ENCODE measurements at places on chromosomes 13 and 19.

DNA sequence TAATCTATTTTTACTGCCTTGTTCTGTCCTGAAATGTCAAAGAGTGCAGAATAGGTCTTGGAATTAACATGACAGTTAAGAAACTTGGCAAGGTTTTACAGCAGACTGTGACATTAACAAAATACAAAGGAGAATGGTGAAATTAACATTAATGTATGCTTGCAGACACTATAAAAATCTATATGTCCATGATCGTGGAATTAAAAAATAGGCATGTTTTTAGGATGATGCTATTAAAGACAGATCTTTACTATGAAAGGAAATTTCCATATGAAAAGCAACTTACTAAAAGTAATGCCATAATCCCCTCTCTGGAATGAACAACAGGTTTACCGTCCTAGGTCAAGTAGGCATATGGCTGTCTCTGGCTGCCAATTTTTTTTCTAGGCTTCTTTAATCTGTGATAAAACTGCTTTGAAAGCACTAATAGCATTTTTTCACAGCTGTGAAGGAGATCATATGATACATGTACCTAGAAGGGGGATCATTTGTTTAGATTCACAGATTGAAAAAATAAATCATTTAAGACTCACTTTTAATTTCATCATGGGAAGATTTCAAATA, 291.5 kb downstream of the ZNF536 start:
- DNase-seq, result no peak

GRCh38 chr19:2574971-2575630, 99.2 kb downstream of the GADD45B start:
- no peak for DNase-seq

GRCh38 chr19:49442354-49442753, 1.0 kb upstream of the SLC17A7 start:
- DNase-seq, result no peak

DNA sequence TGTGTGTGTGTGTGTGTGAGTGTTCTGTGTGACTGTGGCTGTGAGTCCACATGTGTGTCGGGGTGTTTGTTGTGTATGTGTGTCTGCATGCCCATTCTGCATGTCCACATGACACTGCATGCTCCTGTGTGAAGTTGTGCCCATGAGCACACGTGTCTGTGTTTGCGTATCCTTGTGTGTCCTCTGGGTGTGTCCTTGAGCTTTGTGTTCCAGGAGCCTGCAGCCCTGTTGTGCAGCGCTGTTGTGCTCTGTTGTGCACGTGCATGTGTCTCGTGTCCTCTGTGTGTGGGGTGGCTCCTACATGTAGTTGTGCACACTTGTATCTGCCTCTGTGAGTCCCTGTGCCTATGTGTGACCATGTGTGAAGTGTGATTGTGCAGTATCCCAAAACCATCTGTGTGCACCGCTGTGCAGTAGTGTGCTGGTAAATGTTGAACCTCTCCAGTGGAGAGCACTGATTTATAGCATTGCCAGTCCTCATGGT, 2.2 kb upstream of the ARHGEF18 start:
- no peak for DNase-seq

DNA sequence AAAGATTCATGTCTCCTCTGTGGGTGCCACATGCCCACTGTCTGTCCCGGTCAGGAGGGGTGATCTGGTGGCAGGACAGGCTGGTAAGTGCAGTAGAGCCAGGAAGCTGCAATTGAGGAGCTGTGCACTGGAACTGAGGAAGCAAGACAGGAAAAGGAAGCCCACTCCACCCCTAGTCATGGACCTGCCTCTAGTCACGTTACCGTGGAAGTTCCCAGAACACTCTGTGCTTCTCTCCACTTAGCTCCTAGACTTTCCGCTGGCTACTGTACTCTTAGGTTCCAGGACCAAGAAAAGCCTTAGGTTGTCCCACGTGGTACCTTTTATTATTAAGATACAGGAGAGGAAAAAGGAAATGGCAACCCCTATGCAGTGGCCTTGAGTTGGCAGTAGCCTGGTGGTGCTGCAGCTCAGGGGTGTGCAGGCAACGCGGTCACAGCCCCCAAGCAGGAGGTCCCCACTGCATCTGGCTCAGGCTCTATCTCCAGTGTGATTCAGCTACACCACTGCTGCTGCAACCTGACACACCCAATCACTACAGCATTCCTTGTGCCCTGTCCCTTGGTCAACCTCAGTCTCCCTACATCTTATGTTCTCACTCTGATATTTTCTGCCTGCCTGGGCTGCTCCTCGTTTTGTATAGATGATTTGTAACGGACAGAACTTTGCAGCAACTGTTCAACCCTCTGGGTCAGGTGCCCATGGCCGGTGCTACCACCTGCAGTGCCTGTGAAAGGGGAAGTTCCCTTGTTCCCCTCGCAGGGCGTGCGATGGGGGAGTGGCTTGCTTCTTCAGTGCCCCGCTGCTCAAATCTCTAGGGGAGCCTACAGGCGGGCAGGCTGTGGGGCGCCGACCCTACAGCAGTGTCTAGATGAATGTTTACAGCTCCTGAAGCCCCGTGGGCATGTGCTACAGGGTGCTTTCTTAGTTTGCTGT, 24.4 kb upstream of the GPR12 start:
- no peak for DNase-seq

DNA sequence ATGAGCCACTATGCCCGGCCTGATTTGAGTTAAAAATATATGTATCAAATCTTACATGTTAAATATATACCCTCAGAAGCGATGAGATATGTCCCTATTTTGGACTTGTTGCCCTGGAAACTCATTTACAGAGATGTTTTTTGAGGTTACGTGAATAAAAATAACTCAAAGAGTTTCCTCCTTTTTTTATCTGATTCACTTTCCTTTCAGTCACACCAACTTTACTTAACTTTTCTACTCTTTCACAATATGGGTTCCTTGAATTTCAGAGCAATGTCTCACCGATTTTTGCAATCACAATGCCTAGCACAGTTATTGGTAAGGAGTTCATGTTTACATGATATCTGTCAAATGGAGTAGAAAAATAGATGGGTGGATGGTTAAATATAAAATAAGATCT, 2.3 kb downstream of the OR7C2 start:
- no peak for DNase-seq

DNA sequence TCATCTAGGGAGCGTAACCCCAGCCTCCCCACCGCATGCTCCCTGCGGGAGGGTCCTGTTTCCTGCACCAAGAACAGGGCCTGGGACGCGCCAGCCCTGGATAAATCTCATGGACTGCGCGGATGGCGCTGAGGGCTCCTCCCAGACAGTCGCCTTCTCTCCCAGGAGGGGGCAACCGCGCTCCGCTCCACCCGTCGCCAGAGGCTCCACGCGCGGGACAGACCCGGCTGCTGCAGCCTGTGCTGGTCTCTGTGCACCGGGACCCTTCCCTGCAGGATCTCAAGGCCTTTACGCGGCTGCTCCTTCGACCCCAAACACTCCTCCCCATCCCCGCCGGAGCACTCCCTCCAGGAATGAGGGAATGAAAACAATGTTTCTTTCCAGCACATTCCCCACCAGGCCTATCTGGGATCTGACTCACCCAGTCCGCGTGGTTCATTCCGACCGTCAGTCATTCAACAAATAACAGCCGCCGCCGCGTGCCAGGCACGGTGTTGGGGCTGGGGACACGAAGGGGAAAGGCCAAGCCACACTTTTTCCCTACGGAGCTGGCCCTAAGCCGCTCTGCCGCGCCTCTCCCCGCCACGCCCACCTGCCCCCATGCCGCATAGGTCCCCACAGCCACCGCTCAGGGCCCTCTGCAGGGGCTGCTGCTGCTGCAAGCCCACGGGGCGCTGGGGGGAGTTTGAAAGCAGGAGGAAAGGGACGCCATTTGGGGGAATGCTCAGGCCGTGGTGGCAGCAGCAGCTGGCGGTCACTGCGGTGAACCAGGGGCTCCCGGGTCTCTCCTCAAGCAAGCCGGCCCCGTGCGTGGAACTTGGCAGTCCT, 6.0 kb downstream of the PNMA8B start:
- peak; percentile 51 for DNase-seq

DNA sequence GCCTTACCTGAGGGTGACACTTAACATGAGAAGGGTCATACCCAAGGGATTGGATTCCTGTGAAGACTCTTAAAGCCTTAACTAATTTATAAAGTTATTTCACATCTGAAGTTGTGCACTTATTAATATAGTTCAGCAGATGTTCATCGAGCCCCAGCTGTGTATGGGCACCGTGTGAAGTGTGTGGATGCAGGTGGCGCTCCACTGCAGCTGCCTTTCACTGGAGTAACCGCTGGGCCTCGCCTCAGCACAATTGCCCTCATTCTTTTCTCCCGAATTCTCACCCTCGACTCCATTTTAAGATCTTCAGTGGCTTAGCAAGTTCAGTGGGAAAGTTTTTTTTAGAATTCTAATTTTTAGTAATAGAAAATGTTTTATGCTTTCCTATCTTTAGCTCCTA, 66.2 kb downstream of the DPY19L3 start:
- DNase-seq, result no peak

DNA sequence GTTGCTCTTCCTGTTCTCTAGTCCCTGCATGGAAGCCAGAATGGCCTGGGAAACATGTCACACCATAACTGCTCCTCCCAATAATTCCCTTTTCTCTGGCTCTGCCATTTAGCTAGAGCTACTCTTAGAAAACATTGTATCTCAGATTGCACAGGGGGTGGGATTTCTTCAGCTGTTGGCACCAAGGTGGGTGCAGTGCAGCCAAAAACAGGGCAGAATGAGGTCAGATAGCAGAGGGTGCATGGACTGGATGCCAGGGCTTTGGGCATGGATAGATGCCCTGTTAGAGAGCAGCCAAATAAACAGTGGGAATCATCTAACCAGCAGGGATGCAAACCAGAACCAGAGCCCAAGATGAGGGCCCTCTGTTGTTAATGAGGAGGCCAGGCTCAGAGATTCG, 4.9 kb upstream of the AMER2 start:
- no peak for DNase-seq

- DNase-seq, result no peak
Measured at GRCh38 chr13:94324767-94325540, 154.5 kb downstream of the DCT start.

DNA sequence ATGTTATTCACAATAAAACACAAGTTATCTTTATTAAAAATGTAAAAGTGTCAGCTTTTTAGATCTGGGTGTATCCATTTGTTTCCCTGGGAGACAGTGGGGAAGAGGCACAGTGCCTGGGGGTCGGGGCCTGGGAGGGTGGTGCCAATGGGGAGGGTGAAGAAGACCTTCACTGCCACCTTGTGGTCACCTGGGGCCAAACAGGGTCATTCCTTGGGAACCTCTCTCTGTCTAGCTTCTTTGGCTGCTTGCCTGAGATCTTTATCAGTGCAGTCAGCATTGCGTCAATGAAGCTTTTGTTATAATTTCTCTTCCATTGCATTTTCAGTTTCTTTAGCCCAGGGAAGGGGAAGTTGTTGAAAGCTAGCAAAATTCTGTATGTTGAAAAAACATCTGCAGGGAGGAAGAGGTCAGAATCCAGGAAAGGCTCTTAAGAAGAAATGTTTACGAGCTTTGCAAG, 39.1 kb downstream of the PCDH8 start:
- DNase-seq, result peak; percentile 20

DNA sequence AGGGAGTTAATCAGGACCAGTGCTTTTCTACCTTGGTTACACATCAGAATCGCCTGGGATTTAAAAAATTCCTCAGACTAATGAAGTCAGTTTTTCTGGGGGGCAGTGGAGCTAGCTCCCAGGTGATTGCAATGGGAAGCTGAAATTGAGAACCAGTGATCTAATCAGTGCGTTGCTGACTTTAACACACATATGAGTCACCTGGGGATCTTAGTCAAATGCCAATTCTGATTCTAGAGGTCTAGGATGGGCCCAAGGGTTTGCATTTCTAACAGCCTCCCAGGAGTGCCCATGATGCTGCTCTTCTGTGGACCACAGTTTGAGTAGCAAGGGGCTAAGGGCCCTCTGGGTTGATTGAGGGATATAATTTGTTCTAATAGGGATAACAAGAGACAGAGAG, 54.5 kb downstream of the KL start:
- DNase-seq, result no peak

- DNase-seq, result no peak
Measured at GRCh38 chr19:53704011-53704410, 72.2 kb downstream of the DPRX start.

DNA sequence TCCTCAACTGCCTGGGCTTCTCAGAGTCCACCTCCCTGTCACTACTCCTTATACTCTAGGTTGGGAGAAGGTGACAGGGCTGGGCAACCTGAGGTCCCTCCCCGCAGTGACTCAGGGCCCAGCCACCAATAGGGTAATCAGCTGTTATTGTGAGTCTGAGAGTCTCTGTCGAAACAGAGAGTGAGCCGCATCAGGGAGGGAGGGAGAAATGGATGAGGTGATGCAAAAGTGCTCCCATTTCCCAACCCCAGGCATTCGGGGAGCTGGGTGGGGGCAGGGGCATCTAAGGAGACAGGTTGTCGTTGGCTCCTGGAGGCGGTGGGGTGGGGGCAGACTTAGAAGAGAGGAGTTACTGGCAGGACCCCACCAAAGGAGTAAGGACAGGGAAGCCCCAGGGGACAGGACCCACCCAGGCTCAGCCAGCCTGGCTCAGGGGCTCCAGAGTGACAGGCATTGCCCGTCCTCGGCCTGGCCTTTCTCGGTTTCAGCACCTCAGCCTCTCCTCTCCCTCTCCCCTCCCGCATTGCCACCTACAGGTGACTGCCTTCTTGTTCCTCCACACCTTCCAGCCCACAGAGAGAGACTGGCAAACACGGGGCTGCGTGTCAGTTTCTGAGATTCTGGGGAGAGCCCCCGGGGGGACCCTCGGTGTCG, at the start of gene DMKN:
DMKN (minus strand) TSS at position 22 of the 654 bp plus-strand sequence. CDS start 174 bp downstream, outside the sequence.
- no peak for DNase-seq

- no peak for DNase-seq
Measured at GRCh38 chr19:47854459-47854858, 4.6 kb upstream of the TPRX2 start.

- no peak for DNase-seq
Measured at GRCh38 chr19:1273263-1274041, 1.9 kb upstream of the FAM174C start.

- no peak for DNase-seq
Measured at GRCh38 chr13:49610176-49610575, 18.1 kb upstream of the ARL11 start.

- no peak for DNase-seq
Measured at GRCh38 chr13:91313581-91313980, 33.9 kb upstream of the MIR17HG start.

GRCh38 chr19:18273561-18274218, 562 bp downstream of the IQCN start:
- no peak for DNase-seq

DNA sequence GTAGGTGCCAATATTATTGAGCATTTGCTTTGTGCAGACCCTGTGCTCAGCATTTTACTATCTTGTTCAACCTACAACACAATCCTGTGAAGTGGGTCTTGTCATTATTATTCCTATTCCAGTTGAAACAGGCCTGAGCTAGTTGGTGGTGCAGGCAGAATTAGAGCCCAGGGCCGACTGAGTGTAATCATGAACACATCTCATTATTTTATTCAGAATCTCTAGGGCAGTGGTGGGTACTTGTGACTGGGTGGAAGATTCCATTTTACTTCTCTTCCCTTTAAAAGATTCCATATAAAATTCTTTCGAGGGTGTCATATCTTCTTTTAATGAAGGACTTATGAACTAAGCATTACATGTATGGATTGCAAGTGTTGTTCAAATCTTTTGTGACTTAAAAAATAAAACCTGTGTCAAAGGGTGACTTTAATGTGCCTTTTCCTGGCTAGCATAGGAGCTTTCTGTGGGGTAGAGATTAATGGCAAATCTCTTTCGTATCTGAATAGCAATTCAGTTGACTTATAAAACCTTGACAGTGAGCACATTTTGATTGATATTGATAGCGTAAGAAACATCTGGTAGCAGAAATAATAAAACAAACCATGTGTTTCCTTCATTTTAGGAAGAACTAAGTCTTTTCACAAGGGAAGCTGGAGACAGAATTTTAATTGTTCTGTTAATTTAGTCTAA, 20.3 kb downstream of the B3GLCT start:
- no peak for DNase-seq

GRCh38 chr13:112203614-112204013, 136.7 kb downstream of the SOX1 start:
- DNase-seq, result no peak

All from astrocyte of the spinal cord (primary cell).